ENCODE measurements at places on chromosomes 7 and 10.

DNA sequence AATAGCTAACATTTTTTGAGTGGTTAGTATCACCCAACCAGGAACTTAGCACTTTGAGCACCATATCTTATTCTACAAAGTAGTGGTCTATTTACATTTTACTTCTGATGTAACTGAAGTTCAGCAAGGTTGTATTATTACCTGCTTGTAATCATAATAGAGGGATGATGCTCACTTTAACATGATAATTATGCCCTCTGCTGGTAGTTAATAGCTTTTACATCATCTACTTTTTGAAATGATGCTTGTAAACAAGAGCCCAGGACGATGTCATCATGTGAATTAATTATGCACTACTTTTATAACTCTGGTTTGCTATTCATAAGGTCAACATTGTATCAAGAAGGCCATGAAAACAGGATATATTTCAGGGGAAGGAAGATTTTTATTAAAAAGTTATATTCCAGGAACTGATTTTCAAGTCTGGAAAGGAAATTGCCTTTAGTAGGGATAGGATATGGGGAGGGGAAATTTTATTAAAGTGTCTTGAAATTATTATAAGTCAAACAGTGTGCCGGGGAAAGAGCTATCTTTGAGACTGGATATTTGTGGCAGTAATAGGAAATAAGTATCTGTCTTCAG lies 80.3 kb upstream of the SCIN start:
- DNase-seq = no peak

GRCh38 chr10:79286318-79286951 lies 60.8 kb upstream of the PPIF start:
- DNase-seq = peak; percentile 90

GRCh38 chr10:86599041-86599440 lies 55.3 kb upstream of the OPN4 start:
- no peak for DNase-seq

DNA sequence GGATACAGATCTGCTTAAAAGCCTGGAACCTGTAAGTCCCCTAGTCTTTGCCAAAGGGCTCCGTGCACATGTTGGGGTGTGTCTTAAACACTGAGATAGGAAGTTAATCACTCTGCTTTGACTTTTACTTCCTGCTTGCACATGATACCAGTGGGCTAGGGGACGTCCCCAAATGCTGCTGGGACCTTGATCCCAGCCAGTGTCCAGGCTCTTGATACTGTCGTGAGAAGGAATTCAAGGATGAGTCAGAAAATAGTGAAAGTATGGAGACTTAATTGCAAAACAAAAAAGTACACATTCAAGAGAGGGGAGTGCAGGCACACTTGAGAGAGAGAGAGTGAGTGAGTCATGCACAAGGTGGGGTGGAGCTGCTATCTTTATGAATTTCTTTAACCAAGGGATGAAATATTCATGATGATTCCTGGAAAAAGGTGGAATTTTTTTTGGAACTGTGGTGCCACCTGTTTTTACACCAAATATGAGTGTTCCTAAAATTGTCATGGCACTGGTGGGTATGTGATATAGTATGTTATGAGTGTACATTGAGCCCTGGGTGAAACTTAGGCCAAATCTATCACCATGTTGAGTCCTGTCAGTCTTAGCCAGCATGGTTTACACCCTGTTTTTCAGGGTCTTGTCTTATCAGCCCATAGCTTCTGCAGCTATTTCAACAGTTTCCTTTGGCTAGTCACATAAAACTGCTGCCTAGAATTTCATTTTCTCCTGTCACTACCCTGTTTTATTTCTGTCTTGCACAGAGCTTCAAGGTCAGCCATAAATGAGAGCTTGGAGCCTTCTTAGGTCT lies 88.3 kb upstream of the CYP26C1 start:
- DNase-seq = no peak

- DNase-seq = no peak
These were observed 3.9 kb upstream of the IQUB start for GRCh38 chr7:123538189-123538714.

DNA sequence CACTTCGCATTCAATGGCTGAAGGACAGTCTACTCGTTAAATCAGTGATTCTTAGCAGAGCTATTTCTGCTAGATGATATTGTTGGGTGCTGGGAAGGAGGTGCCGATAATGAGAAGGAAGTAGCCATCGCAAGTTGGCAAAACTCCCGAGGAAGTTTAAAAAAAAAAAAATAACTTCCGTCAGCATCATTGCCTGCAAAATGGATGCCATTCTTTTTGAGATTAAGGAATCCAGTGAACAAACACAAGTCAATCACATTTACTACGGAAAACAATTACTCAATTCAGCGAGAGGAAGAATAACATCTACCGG lies 74.4 kb upstream of the SFMBT2 start:
- no peak for DNase-seq

GRCh38 chr7:99019523-99020412 lies 124.1 kb downstream of the SMURF1 start:
- no peak for DNase-seq

DNA sequence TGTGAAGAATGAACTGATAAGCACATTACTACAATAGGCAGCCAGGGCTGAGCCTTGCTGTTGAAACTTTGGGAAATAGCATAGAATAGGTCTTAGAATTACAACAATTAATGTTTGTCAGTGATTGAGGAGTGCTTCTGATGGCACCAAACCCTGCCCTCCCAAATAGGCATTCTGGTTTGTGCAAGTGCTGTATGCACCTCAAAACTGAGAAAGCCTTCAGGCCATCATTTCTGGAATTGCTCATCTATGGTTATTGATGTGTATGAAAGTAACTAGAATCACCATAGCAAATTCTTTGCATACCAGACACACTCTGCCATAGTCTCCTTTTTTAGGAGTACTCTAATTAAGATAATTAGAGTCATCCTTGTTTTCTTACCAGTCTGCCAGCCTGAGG lies 585.0 kb upstream of the MBL2 start:
- no peak for DNase-seq

DNA sequence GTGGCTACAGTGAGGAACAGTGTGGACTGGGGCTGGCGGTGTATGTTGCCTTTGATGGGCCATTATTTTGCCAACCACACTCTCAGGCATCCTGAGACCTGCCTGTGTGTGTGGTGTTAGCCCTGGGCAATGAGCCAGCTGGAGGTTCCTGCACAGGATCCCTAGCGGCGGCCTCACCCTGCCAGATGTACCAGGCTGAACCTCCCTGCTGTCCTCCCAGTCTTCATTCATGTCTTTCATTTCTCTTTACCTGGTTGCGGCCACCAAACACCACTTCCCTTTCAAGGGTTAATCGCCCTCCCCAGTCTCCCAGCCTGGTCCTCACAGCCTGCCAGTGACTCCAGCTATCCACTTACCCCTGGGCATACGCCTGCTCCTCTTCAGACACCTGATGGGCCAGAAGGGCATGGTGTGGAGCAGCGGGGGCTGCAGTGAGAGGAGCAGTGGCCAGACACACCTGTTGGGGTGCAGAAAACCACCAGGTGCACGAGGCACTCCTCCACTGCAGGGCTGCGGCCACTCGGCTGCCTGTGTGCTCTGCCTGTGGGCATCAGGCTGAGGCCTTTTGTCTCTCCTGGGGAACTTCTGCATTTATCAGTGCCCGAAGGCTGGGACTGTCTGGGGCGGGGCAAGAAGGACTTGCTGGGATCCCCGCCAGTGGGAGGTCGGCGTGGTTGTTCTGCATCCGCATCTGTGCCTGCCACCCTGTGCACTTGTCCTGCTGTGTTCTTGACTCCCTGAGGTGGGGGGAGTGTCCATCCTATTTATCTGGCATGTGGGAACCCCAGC lies 111.6 kb downstream of the ARHGAP22 start:
- DNase-seq = no peak

DNA sequence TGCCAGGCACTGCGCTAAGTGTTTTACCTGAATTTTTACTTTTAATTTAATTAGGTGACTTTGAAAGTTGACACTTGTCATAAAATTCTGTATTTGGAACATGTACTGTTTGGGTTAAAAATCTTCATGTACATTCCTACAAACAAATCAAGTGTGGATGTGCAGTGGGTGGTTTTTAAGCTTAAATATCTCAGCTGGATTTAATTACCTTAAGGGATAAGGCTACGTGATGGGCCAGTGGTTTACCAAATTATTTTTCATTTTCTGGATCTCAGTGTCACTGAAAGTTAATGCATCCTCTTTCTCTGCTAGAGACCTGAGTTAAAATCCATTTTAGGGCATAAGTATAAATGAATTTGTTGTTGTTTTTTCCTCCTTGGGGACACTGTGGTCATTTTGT lies 51.1 kb downstream of the EXOC4 start:
- DNase-seq = no peak

DNA sequence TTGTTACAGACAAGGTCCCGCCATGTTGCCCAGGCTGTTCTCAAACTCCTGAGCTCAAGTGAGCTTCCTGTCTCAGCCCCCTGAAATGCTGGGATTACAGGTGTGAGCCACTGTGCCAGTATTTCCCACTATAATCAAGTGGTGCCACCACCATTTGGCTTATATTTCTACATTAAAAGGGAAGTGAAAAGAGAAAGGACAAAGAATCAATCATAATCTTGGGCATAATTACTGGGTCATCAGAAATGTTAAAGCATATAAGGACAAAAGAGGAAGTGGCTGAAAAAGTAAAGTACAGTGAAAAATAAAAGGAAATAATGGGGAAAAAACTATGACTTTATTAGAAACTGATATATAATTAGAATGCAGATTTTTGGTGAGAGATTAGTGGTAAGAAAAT lies 25.7 kb upstream of the ENTPD1 start:
- DNase-seq = no peak

All from activated naive CD8-positive, alpha-beta T cell treated with anti-CD3 and anti-CD28 coated beads for 36 hours (primary cell).